ENCODE measurements at places on chromosomes 6 and 20. TPM values are rescaled to one million over a fixed set of nuclear protein-coding genes. Genes with fewer than 3 reads are reported as not detected.

SLC32A1 gene
- total RNA-seq, result not detected

LIME1 gene
- 6.3 TPM for total RNA-seq

SAMD5 gene
- total RNA-seq, result 9.2 TPM

ZSWIM1 gene
- total RNA-seq, result 17.1 TPM

PSORS1C2 gene
- not detected for total RNA-seq

SLC22A3 gene
- total RNA-seq, result 0.87 TPM

TCP11 gene
- not detected for total RNA-seq

NOX3 gene
- total RNA-seq, result not detected

DNA sequence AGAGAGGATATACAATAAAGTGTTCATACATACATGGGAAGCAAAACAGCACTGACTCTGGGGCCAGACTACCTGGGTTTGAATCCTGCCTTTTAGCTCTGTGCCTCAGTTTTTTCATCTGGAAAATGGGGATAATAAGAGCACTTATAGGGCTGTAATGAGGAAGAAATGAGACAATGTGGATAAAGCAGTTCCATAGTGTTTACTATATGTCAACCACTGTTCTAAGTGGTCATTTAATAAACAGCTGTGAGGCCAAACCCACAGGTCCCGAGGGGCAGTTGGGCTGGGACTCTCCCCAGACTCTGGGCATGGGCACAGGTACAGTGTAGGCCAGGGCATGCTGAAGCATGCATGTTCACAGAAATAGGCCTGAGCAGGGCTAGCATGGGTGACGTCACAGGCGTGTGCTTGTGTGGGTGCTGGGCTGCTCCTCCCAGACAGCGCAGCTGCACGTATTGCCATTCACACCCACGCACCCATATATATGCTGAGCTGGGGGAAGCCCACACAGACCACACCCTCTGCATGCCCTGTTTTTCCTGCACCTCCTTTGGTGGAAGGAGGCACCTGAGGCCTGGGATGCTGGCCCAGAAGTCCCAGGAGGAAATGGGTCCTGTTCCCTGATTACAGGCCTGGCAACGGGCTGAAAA, 3.5 kb upstream of the PLCG1 start:
- no peak for DNase-seq

DNA sequence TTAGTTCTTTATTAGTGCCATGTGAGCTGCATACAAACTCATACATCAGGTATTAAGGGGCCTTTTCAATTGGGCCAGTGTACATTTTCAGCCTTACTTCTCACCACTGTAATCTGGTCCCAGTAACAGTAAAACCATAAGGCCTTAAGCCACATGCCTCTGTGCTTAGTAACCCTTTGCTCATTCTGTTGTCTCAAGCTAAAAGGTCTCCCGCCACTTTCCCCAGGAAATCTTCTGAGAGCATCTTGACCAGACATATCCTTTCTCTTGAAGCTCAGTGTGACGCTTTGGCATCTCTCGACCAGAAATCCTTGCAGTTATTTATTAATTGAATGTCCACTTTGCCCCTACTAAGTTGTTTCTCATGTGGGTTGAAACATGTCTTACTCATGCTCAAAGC, 68.0 kb downstream of the CYP39A1 start:
- DNase-seq, result no peak

DNA sequence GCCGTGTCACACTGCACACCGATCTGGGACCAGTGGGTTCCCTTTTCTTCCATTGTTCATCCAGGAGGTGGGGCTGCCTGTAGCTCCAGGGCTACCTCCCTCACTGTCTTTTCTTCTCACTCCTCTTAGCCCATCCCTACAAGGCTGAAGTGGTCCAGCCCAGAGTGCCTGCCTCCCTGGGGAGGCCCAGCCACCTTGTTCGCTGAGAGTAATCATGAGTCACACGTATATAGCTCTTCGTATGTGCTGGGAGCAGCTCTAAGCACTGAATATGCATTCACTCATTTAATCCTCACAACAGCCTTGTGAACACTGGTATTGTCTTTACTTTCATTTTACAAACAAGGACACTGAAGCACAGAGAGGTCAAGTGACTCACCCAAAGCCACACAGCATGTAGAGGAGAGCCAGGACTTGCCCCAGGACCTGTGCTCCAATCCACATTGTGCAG, 14.7 kb upstream of the CCDC167 start:
- no peak for DNase-seq

GRCh38 chr6:36339146-36339545, 2.5 kb upstream of the BNIP5 start:
- DNase-seq, result no peak

- DNase-seq, result no peak
Observed at GRCh38 chr20:51021067-51022025, 1.6 kb downstream of the KCNG1 start.

DNA sequence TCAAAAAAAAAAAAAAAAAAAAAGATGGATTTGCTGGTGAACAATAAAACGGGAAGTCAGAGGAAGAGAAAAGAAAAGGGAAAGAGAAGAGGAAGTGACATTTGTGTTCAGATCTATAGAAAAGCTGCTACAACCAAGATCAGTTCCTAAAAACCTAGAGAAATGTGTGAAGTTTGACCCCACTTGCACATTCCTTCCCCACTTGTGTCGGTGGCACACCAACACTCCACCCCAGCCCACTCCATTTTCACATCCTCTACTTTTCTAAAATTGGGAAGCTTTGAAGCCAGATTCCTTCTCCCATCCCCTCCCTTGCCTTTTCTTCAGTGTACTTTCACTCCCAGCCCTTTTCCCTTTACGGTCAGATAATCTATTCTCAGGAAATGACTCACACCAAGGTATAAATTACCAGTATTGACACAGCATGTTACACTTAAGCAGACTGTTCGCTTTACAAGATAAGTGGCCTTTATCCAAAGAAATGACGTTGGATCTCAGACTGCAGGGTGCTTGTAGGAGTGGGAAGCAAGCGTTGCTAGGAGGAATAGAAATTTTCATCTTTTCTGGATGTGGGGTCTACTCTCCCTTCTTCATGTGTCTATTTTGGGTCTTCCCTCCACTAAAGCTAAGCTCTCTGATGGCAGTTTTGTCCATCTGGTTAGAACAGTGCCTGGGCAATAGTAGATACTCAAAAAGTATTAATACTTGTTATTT, 92.5 kb upstream of the ADGRF1 start:
- no peak for DNase-seq

DNA sequence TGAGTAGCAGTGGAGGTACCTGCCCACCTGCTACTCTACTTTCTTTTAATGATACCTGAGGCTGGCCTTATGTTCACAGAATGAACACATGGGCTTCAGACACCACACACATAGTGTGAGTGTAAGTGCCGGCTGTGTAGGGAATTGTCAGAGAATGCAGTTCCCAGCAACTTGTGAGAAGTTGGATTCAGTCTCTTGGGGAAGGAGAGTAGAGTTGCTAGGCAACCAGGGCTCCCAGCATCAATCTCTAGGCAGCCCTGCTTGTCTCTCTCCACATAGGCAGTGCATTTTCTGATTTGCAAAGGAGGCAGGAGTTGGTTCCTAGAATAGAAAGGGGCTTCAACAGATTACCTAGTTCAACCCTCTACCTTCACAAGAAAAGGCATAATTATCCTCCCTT, 74.1 kb downstream of the BFSP1 start:
- DNase-seq, result no peak

GRCh38 chr20:18377896-18378481, 88.8 kb downstream of the DZANK1 start:
- DNase-seq, result no peak

DNA sequence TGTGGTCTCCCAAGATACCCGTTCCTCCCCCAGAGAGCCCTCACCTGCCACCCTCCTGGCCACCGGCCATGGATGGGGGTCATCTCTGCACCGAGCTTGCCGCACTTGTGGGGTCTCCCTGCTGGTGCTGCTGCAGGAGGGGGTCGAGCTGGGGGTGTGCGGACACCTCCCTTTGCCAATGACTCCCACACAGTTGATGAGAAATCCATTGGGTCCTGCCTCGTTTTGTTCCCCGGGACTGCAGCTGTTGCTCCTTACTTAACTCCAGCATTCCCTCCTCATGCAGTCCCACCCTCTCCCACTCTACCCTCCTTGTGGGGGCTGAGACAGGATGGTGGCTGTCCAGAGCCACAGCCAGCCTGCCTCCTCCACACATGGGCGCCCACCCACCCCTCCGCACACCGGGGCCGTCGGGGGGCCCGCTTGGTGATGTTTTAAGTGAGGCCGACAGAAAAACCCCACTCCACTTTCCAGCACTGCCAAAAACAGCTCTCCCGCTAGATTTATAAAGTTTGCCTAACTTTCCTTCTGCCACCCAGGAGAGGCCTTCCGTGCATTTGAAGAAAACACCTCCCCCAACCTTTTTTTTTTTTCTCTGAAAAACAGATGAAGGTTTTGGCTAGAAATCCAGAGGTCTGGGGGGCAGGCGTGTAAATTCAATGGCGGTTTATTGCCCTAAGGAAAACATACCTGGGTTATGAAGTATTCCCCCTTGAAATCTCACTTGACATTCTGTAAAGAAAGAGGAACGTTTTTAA, 53.5 kb upstream of the APCDD1L start:
- no peak for DNase-seq

DNA sequence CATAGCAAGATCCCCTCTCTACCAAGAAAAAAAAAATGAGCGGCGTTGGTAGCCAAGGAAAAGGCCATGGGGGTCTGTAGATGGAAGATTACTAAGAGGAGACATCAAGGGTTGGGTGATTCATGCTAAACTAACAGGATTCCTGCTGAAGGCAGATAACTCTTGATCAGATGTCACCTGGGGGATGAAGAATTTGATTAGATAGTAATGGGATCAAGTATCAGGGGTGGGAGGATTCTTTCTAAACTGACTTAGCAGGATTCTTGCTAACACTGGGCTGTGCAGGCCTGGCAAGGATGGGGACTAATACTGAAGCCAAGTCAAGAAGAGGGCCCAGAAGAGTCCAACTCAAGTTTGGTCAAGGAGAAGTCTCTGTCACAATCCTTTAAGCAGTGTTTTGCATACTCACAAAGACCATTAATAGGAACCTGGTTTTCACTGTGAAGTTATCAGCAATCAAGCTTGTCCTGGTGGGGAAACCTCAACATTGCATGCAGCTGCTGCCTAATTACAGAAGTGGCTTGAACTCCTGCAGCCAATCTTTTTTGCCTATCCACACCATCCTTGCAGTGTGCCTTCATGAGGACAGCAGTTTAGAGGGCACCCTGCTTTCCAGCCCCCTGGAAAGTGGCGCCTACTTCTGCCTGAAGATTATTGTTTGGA, 61.3 kb downstream of the ANKRD6 start:
- no peak for DNase-seq

DNA sequence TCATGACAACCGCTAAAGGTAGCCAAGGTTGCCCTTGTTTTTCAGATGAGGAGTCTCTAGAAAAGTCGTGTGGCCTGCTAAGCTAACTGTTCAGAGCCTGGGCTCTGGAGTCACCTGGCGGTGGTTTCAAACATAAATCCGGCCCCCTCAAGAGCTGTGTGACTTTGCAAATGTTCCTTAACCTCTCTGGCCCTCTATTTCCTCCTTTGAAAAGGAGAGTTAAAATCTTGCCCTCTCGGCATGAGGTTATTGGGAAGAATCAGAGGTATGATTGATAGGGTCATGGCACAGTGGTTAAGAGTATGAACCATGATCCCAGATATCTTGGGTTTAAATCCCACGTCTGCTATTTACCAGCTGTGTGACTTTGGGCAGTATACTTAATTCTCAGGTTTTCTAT, 5.6 kb upstream of the LBP start:
- DNase-seq, result no peak

GRCh38 chr6:125164696-125165095, 11.1 kb downstream of the TPD52L1 start:
- DNase-seq, result no peak

GRCh38 chr20:36311141-36311853, 5.2 kb downstream of the DLGAP4 start:
- DNase-seq, result no peak

DNA sequence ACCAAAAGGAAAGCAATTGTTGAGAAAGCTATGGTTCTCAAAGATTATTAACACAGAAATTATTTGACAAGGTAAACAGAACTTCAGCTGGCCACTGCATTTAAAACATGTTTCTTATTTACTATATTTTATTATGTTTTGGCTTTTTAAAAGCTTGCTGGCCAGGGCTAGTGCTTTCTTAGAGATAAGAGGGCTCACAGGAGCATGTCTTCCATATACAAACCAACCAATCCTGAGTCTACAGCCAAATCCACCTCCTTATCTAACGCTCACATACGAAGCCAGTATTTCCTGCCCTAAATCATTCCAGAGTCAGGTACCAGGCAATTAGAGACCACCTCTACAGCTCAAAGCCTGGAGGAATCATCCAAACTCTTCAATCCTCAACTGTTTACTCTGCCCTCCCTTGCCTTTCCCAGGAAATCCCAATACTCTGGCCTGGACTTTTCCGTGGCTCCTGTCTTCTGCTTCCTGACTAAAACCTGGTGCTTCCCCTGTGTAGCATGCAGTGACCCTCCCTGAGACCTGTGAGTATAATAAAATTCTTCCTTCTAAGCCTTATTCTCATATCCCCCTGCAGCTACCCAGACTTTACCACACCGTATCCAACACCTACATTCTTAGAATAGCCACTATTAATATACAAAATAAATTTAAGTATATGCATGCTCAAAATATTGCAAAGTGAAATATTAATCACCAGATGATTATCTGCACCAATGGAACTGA, 33.2 kb downstream of the RANBP9 start:
- DNase-seq, result no peak

- no peak for DNase-seq
Observed at GRCh38 chr6:166313255-166314070, 5.3 kb upstream of the PRR18 start.

DNA sequence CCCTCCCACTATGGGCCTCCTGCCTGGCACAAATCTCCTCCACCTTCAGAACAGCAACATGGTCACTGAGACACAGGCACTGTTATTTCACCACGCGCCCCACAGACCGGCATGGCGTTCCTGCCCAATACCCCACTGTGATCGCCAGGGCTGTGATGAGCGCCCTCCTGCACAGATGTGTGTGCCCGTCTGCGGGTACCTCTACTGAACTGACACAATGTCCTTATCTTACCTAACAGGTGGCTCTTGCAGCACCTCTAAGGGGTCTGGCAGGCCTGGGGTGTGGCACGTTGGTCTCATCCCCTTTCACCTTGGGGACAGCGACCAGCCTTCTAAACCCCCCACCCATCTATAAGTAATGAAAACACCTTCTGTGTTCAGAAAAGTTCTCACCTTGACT, 64.2 kb downstream of the STAU1 start:
- no peak for DNase-seq

- DNase-seq, result no peak
Observed at GRCh38 chr20:5729348-5729747, 20.9 kb upstream of the SHLD1 start.

- no peak for DNase-seq
Observed at GRCh38 chr6:15996030-15996429, 132.9 kb upstream of the MYLIP start.

- DNase-seq, result no peak
Observed at GRCh38 chr20:53503517-53503919, 90.1 kb downstream of the ZNF217 start.

DNA sequence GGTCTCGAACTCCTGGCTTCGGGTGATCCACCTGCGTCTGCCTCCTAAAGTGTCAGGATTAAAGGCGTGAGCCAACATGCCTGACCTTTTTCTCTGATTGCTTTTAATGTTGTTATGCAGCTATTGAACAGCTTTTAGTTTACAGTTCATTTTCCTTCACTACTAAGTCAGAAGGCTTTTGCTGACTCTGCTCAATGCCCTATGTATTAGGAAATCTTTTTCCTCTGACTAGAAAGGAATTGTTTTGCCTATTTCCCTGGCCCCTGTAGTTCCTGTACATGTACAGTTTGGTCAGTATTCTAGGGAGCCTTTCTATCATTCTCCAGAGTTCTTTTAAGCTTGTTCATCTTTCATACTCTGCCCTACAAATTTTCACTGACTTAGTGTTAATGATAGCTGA, 280.2 kb downstream of the CDKAL1 start:
- DNase-seq, result no peak

- no peak for DNase-seq
Observed at GRCh38 chr20:20367575-20368417, at the start of gene INSM1. Gene INSM1 (plus strand): TSS chr20:20368104. CDS start chr20:20368268, 164 bp downstream.
